Vagina (tissue), 2 donors: ENCODE measurements at places on chromosomes 4 and X.

GRCh38 chrX:14903891-14904290 is 30.7 kb downstream of the MOSPD2 start:
- DNase-seq = no peak

DNA sequence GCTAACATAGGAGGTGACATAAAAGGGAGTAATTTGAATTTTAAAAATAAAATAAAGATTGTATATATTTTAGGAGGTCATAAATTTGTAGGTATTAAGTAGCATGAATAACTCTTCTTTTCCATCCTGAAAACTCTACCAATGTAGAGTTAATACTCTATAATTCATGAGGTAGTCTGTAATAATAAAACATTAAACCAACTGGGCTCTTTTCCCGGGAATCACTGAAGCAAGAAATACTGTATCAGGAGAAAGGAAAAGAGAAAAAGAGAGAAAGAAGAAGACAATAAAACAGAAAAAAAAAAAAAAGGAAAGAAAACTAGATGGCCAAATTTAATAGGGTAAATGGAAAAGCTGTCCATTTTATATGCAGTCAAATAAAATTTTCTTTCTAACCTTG is 984.4 kb downstream of the CCSER1 start:
- DNase-seq = no peak

- DNase-seq = no peak
Observed at GRCh38 chr4:177105536-177105935, 204.1 kb upstream of the NEIL3 start.

- no peak for DNase-seq
Observed at GRCh38 chr4:48945981-48946380, 39.4 kb upstream of the OCIAD2 start.

DNA sequence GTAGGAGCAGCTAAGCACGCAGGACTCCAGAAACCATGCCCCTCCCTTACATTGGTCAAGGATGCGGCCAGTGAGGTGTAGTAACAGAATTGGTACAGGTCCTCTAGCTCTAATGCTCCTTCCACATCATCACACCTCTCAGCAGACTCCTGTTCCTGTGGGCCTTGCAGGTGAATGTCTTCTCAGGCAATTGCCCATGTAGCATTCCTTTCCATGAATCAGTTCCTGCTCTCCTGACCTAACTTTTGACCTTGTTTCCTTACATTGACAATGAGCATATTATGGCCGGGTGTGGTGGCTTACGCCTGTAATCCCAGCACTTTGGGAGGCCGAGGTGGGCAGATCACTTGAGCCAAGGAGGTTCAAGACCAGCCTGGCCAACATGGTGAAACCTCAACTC is 31.3 kb downstream of the MAP7D3 start:
- no peak for DNase-seq

DNA sequence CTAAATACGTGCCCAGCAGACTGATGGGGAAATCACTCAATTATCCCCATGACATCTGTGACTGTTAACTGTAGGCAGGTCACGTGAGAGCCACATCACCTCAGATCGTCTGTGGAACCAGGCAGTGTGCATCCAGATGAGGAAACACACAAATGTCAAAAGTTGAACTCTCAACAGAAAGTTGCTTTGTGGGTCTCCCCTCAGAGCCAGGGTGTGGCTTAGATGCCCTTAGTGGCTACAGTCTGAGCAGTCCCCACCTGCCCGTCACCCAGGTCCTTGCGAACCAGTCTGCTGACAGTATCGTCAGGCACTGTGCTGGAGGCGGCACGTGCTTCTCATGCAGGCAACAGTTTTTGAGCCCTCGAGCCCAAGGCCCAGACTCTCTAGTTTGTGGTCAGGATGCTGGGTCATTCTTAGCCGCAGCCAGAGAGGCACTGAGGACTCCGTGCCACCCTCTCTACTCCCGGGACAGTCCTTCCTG is 10.8 kb downstream of the TMEM187 start:
- no peak for DNase-seq

GRCh38 chrX:27996132-27996531 is 14.9 kb upstream of the DCAF8L1 start:
- DNase-seq = no peak

DNA sequence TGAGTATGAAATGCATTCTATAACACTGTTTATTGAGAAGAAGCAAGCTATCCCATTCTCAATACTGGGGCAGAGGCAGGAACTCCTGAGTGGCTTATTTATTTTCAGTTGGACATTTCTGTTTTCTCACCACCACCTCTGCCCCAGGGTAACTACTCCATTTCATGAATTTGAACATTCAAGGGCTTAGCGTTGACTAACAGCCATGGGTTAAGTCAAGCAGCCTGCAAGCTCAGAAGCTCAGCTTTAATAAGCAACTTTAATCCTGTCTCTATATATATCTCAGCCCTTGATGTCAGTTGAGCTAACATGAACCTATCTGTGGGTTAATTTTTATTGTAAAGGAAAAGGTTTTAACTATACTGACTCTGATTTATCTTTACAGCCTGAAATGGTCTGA is 93.8 kb downstream of the MBNL3 start:
- no peak for DNase-seq
